ENCODE measurements at places on chromosomes 5 and 9.

DNA sequence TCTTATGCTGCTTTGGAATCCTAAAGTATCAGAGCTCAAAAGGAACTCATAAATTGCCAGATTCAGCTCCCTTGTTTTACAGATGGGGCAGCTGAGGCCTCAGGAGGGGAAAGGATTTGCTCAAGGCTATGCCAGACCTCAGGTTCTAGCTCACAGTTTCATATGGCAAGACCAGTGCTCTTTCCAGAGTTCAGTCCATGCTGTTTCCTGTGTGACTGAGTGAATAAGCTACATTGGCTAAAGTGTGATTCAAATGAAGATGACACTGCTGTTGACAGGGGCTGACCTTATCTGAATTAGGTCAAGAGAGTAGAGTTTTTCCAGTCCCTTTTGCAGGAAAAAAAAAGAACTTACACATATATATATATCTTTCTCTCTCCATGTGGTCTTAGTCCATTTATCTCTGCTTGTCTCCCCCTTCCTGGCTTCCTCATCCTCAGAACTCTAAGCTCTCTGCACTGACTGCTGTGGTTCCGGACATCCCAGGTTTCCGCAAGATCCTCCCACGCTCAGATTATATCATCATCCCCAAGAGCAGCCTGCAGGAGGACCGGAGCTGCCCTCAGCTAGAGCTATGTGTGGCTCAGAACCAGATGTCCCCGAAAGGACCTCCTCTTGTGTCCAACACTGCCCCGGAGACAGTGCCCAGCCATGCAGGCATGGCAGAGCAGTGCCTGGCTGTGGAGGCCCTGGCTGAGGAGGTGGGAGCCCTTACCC lies 9.3 kb downstream of the HMGXB3 start:
- no peak for DNase-seq

- no peak for DNase-seq
Measured at GRCh38 chr9:78356634-78357033, 59.7 kb downstream of the PSAT1 start.

DNA sequence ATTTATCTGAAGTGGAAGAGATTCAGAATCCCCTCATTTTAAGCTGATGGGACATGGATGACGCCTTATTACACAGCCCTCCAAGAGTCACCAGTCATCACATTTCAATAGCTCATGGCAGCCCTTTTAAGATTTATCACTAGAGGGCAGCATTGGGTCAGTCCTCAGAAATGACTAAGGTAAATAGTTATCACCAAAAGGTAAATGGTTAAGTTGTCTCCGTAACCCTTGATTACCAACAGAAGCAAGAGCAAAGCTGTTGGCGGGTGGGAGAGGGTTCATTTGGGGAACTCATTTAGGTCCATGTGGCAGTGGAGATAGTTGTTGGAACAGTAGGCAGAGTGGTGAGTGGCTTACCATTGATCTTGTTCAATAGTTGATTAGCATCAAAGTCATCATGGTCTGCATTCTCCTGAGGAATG lies 12.0 kb upstream of the C9 start:
- no peak for DNase-seq

DNA sequence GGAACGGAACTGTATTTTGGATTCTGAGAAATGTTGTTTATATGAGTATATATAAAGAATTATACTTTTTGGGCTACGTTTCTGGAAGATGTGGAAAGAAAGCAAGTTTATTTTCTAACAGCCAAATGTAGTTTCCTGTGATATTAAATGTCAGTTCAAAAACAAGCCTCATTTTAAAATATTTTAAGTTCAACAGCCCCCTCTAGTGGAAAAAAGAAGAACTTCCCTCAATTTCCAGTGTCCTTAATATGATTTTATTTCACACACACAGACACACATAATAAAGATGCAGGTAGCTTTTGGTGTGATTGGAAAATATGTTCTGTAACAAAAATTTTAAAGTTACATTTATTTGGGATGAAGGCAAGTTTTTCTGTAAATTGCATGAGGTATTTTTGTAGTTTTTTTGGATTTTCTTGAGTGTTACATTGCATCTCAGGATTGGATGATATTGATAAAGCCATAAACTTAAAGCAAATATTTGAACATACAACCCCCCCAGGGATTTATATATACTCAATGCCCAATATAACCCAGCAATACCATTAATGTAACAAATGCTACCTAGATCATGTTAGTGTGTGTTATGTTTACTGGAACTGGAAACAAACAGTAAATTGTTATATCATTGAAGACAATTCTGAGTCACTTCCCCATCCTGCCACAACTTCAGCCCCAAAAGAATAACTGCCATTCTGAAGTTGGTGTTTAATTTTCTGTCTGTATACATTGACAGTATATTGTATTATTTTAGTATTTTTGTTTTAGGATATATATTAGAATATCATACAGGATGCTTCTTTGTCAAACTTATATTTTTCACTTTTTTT lies 54.0 kb downstream of the CCDC171 start:
- DNase-seq = no peak

- no peak for DNase-seq
Measured at GRCh38 chr5:107597803-107598202, 72.9 kb downstream of the EFNA5 start.

DNA sequence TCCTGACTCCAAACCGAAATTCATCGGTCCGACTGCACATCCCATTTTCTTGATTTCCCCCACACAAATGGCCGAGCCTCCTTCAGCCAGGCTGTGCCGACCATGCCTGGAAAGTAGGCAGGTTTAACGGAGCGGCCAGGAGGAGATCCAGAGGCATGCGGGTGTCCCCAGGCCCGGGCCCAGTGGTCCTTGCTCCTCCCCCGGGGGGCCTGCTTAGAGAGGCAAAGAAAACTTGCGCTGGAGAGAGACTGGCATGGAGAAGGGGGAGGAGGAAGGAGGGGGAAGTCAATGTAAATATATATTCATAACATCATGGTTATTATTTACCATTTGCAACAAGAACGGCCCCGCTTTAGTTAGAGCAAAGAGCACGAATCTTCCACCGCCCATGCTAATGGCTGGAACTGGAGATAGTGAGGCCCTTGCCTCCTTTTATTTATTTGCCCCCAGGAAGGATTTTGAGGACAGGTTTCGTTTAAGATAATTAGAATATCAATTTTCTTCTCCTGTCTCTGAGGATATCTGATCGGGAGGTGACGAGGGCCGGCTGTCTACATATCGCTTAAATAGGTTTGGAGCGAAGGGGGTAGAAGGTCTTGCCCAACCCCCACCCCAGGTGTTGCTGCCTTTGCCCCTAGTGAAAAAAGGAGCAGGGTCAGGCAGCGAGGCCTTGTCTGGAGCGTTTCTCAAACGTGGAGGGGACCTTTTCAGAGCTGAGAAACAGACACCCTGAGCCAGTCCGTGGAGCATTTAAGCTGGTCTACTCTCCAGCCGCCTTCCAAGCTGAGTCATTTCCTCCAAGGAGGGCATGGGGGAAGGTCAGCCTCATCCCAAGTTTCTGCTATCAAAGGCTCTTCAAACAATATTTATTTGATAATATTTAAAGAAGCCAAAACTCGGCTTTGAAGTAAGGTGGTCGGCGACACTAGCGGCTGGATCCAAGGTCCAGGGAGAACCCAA lies 2.5 kb downstream of the BARHL1 start:
- no peak for DNase-seq

- DNase-seq = no peak
Measured at GRCh38 chr9:93052791-93053540, 5.5 kb upstream of the SUSD3 start.

All from stimulated activated CD8-positive, alpha-beta memory T cell treated with anti-CD3 and anti-CD28 coated beads, Interleukin-12 subunit alpha, Interleukin-12 subunit beta, amount 100 ng/mL, for 4 hours (primary cell).